MCF 10A (cell line): ENCODE measurements at places on chromosomes 2 and 18. TPM values are rescaled to one million over a fixed set of nuclear protein-coding genes. Genes with fewer than 3 reads are reported as not detected.

DNA sequence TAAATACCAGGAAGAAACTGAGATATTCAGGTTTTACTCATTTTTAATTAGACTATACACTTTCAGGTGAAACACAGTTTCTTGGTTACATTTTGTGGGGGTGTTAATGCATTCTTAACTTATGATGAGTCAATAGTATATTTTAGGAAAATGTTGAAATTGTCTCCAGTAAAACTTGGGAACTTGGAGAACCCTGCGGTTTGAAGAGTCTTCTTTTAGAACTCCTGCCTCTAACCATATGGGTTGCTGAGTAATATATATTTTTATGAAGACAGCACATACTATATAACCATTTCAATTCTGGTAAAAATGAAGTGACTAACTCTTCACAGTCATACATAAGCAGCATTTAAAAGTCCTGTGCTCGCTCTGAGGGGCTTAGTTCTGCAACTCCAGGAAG, 308.2 kb upstream of the LRATD1 start:
- DNase-seq: peak; percentile 71

DNA sequence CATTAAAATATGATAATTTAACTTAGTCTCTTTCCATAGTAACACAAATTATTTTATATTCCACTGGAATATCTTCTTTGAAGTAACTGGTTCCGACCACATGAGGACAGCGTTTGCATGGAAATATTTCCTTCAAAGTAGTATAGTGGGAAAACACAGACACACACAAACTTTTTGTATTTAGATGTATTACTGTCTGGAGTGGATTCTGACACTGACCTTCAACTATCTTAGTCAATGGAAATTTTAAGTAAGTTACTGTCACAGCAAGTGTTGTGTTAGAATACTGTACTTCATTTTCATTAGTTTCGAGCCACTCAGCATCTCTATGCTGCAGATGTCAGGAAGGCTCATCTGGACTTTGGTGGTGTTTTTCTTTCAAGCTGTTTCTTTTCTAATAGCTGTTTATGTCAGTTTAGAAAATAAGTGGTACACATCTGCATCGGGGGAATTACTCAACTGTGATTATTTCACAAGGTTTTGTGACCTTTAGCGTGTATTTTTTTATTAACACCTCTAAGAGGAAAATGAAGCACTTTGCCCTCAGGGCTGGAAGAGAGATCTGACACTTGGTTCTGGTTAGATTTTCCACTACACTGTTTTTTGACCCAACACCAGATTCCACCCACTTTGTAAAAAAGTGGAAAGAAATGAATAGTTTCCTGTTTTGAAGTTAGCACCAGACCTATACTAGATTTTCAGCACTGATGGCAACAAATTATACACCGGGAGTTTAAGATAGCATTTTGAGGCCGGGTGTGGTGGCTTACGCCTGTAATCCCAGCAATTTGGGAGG, 18.9 kb upstream of the THOC1 start:
- DNase-seq: peak; percentile 35

DNA sequence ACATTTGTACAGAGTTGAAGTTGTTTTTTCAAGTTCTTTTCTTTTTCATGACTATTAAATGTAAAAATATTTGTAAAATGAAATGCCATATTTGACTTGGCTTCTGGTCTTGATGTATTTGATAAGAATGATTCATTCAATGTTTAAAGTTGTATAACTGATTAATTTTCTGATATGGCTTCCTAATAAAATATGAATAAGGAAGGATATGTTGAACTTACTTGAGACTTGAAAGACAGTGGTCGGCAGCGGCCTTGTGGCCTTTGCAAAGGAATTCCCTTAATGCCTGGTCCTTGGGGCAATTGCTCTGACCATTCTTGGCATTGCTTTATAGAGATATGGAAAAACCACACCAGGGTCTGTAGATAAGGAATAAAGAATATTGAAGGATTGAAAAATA, 25.9 kb upstream of the TMEM87B start:
- DNase-seq: no peak

DNA sequence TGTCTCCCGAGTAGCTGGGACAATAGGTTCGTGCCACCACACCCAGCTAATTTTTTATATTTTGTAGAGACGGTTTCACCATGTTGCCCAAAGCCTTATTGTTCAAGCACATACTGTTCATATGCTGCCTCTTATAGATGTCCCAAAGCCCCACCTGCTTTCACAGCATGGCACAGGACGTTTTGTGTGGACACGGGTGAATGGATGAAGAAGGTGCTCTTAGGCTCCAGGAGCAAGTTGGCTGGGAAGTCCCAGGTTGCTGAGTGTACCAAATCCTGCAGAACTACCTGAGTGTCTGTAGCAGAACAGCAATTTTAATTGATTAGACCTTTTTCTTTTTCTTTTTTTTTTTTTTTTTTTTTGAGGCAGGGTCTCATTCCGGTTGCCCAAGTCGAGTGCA, 10.5 kb upstream of the SAG start:
- DNase-seq: no peak

GRCh38 chr2:66827851-66828250, 392.9 kb downstream of the MEIS1 start:
- DNase-seq: no peak

DNA sequence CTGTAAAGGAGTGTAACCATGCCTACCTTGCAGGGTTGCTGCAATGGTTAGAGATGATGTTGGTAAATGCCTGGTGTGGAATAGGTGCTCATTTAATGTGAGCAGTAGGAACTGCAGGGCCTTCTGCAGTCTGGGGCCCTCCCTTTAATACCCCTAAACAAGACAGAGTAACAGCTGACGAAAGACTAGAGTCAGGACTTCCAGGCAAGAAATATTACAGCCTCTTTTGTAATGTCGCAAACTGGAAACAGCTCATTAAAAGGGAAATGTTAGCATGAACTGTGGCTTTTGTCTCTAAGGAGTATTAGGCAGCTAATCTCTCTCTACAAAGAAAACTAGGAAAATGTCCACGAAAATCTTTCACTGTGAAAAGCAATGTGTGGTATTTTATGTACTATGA, 26.0 kb downstream of the MARCO start:
- no peak for DNase-seq

DNA sequence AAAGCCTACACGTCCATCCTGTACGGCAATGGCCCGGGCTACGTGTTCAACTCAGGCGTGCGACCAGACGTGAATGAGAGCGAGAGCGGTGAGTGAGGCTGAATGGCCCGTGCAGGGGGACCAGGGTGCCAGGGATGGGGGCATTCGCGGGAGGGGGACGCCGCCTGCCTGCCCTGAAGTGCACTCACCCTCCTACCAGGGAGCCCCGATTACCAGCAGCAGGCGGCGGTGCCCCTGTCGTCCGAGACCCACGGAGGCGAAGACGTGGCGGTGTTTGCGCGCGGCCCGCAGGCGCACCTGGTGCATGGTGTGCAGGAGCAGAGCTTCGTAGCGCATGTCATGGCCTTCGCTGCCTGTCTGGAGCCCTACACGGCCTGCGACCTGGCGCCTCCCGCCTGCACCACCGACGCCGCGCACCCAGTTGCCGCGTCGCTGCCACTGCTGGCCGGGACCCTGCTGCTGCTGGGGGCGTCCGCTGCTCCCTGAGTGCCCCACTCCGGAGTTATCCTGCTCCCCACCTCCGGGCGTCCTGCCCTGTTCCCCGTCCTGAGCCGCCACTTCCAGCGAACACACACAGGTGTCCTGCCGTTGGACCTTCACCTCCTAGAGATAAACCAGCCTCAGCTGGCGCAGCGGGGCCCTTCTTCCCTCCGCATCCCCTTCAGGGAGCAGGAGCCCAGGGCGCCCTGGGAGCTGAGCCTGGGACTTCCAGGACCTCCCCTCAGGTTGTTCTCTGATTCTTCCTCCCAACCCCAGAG, 2.9 kb downstream of the ALPI start:
- no peak for DNase-seq

- peak; percentile 20 for DNase-seq
Observed at GRCh38 chr2:164621764-164622105, 453 bp upstream of the GRB14 start.

DNA sequence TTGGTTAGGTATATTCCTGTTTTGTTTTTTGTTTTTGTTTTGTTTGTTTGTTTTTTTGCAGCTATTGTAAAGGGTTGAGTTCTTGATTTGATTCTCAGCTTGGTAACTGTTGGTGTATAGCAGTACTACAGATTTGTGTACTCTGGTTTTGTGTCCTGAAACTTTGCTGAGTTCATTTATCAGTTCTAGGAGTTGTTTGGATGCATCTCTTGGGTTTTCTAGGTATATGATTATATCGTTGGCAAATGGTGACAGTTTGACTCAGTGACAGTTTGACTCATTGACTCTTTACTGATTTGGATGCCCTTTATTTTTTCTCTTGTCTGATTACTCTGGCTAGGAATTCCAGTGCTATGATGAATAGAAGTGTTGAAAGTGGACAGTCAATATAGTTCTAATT, 53.7 kb downstream of the APLF start:
- no peak for DNase-seq

GRCh38 chr2:149002378-149002890, 36.1 kb upstream of the LYPD6B start:
- DNase-seq: no peak

DNA sequence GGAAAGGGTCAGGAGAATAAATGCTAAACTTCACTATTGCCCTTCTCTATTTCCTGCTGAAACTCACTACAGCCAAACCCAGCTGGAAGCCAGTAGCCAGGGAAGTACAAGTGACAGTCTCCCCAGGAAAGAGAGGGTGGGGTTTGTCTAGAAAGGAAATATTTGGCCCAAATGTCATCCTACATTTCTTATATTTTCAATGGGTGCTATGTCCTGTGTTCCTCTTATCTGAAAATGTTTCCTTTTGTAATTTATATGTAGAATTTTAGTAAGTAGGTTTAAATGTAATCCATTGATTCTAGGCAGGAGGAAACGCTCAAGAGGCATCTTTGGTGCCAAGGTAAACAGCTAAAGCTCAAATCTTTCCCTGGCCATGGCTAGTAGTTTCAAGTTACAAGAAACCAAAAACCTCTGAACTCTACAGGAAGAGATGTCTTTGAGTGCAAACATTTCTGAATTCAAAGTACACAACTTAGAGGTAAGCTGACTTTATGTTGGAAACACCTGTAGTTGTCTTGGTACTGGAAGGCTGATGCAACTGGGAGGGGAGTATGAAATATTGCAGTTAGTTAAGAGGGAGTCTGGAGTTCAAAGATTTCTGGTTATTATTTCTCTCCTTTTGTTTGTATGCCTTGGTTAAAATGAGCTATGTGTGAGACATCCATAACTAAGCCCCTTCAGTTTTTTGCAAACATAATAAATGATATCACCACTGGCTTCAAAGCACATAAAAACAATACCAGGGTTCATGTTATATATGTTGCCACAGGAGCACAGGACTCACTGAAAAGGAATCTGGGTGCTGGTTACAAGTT, 356.1 kb upstream of the ZC3H15 start:
- peak; percentile 59 for DNase-seq

- DNase-seq: no peak
Observed at GRCh38 chr2:119490106-119490505, 34.2 kb downstream of the SCTR start.

GRCh38 chr18:44742718-44743311, 62.1 kb downstream of the SETBP1 start:
- DNase-seq: no peak

GRCh38 chr2:8461341-8461740, 220.5 kb upstream of the ID2 start:
- no peak for DNase-seq

GRCh38 chr2:10402062-10402585, 46.0 kb downstream of the ODC1 start:
- peak; percentile 67 for DNase-seq

- peak; percentile 66 for DNase-seq
Observed at GRCh38 chr2:156445296-156446220, 9.4 kb downstream of the GPD2 start.

- peak; percentile 75 for DNase-seq
Observed at GRCh38 chr2:200635251-200635650, 49.4 kb downstream of the AOX1 start.

- DNase-seq: no peak
Observed at GRCh38 chr18:33113416-33113815, 327.1 kb downstream of the CCDC178 start.

GRCh38 chr2:206970589-206971360, 31.5 kb downstream of the CPO start:
- no peak for DNase-seq

DNA sequence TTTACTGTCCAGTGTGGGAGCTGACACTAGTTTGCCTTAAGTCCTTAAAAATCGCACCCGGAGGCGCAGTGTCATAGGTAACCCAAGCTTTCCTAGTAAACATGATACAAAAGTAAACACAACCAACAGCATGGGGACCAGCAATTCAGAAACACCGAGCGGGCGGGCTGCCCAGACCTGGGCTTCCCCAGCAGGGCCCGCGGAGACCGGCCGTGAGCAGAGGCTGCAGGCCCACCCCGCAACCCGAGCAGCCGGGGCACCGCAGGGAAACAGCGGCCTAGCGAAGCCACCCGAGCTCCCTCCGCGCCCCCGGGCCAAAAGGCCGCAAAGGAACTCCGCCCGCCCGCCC, 296 bp downstream of the TTC21B start:
- no peak for DNase-seq

DNA sequence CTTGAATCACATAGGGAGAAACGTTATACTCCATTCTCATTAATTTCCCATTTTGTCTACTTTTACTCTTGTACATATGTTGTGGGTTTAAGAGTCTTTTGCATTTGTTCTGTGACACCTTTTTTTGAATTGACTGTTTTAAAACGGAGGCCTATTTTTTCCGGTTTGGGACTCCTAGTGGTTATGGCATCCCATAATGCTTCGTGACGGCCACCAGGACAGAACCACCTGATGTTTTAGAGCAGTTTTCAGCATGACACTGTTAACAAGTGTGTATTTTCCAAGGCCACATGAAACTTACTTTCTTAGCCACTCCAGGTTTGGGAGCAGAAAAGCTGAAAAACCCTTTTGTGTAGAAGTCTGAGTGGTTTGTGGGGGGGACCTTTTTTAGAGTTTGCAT, 8.4 kb downstream of the SOX11 start:
- no peak for DNase-seq

KCNK3 gene
- total RNA-seq: not detected in 2 replicates

SLC8A1 gene
- 1.6 and 1.7 TPM in 2 replicates for total RNA-seq

CAPN13 gene
- total RNA-seq: not detected in 2 replicates

DNAJC5G gene
- total RNA-seq: not detected in 2 replicates

HOXD8 gene
- not detected in 2 replicates for total RNA-seq

LBX2 gene
- total RNA-seq: not detected in 2 replicates

ANKRD30BL gene
- total RNA-seq: not detected in 2 replicates

IL18R1 gene
- total RNA-seq: 3.5 and 6.7 TPM in 2 replicates

DPYSL5 gene
- not detected in 2 replicates for total RNA-seq

CD28 gene
- not detected in 2 replicates for total RNA-seq

MOB1A gene
- total RNA-seq: 92.6 and 97.5 TPM in 2 replicates

CRYGD gene
- not detected in 2 replicates for total RNA-seq

GKN2 gene
- not detected in 2 replicates for total RNA-seq

MOGAT1 gene
- total RNA-seq: not detected in 2 replicates

AGXT gene
- total RNA-seq: not detected in 2 replicates

CCDC68 gene
- total RNA-seq: 3.3 TPM in 2 replicates

SH3RF3 gene
- total RNA-seq: 21.0 and 21.7 TPM in 2 replicates

EN1 gene
- not detected in 2 replicates for total RNA-seq

NT5C1B gene
- not detected in 2 replicates for total RNA-seq

DSC2 gene
- 11.3 and 17.6 TPM in 2 replicates for total RNA-seq
